Activated CD8-positive, alpha-beta T cell treated with anti-CD3 and anti-CD28 coated beads for 36 hours (primary cell): ENCODE measurements at places on chromosomes 11 and 22.
A peak's percentile ranks its signal among the peaks of the same experiment; 100 is the strongest.

GRCh38 chr11:91825777-91826176 lies 398.8 kb upstream of the FAT3 start:
- DNase-seq: no peak

DNA sequence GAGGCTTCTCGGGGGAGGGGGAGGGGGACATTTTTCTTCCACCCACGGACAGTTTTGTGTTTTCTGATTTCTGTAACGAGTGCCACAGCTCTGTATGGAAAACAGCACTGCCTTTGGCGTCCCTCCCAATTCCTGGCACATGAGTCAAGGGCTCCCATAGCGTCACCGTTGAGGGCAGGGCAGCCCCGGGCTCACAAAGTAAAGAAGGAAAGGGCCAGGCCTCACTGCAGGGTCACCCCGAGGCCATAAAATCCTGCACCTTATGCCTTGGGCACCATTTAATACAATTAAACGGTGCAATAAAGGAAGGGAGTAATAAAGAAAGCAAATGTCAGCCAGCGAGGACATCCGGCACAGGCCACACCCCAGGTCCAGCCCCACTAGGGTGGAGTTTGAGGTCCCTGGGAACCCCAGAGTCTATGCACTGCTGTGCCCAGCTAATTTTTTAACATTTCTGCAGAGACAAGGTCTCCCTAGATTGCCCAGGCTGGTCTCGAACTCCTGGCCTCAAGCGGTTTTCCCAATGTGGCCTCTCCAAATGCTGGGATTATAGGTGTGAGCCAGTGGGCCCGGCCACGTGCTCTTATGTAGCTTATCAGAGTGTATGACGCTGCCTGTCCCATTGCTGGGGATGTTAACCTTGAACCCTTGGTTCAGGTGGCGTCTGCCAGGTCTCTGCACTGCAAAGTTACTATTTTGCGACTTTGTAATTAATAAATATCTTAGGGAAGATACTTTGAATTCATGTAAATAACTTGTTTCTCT lies 13.6 kb upstream of the MUC2 start:
- DNase-seq: no peak

- DNase-seq: no peak
These were observed 41.8 kb downstream of the MAP6 start for GRCh38 chr11:75626889-75627529.

DNA sequence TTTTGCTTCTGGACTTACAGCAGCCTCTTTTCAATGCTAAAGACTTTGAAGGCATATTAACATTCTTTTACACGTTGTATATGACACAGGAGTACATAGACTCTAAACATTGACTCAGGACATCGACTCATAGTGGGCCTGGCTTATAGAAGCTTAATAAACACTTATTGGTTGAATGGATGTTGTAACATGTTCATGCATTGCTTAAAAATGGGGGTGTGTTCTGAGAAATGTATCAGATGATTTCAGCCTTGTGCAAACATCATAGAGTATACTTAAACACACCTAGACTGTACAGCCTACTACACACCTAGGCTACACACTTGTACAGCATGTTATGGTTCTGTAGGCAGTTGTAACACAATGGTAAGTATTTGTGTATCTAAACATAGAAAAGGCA lies 17.9 kb downstream of the TTC17 start:
- no peak for DNase-seq

GRCh38 chr11:61164606-61165424 lies 3.6 kb upstream of the VPS37C start:
- DNase-seq: no peak

- DNase-seq: peak; percentile 61
These were observed at the start of gene AMPD3 for GRCh38 chr11:10454878-10455631. Gene AMPD3, plus strand, starts transcription at chr11:10455264. Its CDS starts 6,256 bp downstream, at chr11:10461520.

- no peak for DNase-seq
These were observed 1.4 kb upstream of the MTA2 start for GRCh38 chr11:62603072-62603408.

- DNase-seq: no peak
These were observed 106.0 kb downstream of the RPL27A start for GRCh38 chr11:8788616-8789015.

DNA sequence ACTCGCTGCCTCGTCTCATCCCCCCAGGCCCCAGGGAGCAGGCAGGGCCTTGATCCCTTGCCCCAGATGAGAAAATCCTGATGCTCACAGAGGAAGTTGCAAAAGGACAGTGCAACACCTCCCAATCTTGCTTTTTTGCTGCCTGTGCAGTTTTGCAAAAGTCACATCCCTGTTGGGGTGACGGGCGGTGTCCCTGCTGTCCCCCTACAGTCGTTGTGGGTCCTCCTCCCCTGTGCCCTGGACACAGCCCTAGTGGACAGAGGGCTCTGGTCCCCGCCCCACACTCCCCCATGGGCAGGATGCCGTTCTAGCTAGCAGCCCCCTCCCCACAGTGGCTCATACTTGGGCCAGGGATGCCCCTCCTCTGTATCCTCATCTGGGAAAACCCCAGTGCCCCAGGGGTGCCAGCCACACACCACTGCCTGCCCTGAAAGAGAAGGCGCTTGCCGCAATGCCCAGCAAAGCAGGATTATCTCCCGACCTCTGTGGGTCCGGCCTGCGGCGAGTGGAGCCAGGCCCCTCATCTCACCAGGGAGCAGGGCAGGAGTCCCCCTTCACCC lies 18.4 kb upstream of the CTSD start:
- no peak for DNase-seq

- no peak for DNase-seq
These were observed 48.2 kb downstream of the CCDC83 start for GRCh38 chr11:85903406-85903805.

DNA sequence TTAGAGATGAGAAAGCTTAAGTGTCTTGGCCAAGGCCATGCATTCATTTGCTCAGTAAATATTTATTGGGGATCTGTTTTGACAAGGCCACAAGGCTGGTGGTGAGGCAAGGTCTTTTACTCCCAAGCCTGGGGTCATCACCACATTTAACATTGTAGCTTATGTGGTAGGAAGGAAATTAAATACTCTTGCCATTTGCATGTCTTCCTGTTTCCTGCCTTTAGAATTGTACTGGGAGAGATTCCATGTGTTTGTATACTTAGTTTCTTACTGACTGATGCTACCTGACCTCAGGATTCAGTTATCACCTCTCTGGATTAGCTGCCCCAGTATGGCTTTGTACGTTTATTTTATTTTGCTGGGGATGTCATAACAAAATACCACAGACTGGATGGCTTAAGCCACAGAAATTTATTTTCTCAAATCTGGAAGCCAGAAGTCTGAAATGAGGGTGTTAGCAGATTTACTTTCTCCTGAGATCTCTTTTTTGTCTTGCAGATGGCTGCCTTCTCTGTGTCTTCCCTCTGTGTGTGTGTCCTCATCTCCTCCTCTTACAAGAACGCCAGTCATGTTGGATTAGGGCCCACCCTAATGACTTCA lies 44.8 kb downstream of the SPECC1L start:
- DNase-seq: no peak

GRCh38 chr11:58227956-58228615 lies 632 bp downstream of the OR10Q1 start:
- no peak for DNase-seq

GRCh38 chr11:44971185-44971584 lies 20.5 kb upstream of the TP53I11 start:
- no peak for DNase-seq

DNA sequence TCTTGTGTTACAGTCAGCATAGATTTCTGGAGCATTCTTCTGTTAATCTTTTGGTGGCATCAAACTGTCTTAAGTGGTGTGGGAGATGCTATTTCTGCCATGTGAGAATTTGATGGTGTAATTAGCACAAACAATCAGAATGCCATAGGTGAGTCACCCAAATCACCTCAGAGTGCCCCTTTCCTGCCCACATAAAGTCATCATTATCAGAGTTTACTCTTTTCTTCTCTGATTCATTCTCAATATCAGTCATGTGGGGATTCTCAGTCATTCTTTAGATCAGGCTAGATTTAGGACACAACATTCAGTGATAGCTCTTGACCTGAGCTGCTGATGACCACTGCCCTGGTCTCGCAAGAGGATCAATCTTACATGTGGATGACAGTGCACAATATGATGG lies 23.7 kb upstream of the MS4A6A start:
- peak; percentile 32 for DNase-seq

DNA sequence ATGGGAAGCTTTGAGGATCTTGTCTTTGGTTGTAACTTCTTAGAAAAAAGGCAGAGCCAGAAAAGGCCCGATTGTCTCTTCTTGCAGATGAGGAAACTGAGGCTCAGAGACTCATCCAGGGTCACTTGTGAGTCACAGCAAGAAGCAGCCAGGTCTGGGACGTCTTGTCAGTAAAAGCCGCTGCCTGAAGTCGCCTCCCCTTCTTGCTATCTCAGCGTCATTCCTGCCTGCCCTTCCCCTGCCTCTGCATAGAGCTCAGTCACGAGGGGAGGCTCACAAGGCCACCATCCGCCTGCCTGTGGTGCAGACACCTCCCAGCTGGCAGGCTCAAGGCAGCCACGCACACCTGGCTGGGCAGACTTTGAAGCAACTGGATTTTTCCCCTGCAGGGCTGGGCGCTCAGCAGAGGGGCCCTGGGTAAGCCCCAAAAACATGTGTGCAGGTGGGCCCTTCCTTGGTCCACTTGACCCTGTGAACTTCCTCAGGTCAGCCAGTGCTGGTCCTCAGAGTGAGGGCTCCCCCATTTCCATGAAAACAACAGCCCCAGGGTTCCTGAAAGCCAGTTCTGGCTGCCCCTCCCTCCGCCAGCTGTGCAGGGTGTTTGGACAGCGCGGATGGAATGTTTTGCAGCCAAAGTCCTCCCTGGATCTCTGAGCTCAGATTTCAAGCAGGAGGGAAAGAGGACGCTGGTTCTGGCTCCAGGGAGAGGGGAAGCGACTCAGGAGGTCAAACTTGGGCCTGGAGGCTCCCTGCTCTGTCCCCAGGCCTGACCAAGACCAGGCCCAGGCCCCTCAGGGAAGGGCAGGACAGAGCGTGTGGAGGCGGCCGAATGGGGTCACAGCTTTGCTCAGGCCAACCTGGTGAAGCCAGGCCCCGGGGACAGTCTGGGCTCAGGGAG lies 6.0 kb upstream of the RAB3IL1 start:
- no peak for DNase-seq

DNA sequence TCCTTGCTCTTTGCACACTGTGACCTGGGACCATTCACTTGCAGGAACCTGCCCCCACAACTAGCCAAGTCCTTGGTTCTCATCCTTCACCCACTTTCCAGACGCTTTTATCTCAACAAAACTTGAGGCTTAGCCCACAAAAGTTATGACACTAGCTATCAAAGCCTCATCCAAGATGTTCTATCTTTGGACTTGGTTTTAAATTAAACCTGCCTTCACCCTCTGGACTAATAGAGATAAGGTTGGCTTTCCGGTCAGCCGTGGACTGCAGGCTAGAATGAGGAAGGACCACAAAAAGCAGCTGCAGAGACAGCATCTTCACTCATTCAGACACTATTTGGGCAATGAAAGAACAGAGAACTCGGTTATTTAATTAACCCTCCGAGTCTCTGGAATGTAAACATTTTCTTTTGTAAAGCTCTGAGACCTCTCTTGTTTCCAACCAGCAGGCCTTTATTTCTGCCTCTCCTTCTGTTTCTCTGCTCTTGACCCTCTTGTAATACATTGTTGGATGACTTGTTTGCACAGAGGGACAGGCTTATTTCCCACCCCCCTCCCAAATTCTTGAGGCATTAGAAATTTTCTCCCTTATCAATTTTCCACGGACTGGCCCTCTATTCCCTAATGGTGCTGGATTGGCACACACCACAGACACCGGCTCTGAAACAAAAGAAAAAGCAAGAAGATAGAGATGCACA lies 41.4 kb downstream of the ARL14EP start:
- no peak for DNase-seq

DNA sequence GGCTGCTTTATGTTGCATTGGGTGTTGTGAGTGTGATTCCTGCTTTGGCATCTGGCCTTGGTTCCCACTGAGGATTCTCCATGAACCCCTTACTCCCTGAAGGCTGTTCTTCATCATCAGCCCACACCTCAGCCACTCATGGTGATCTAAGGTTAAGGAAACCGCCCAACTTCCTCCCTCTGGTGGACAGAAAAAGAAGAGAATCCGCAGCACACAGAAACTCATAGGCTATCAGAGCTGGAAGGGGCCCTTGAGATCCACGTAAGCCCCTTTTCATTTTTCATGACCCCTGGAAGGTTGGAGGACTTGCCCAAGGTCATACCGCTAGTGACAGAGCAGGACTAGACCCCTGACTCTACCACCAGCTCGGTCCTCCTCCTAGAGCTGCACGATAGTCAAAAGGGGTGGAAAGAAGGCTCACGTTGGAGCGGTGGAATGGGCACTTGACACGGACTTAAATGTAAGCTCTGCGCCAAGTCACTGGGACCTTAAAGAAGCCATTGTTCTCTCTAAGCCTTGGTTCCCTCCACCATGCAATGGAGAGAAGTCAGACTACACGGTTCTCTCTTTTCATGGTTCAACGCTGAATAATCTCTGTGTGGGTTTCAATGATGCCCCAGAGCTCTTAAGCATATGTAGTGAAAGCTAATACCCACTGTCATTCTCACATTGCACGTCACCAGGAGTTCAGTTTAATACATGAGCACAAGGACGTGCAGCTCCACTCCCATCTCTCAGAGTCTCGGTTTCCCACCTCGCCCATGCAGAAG lies 83.6 kb upstream of the CRTAM start:
- peak; percentile 63 for DNase-seq

- no peak for DNase-seq
These were observed 4.9 kb upstream of the RAB38 start for GRCh38 chr11:88179971-88180629.

GRCh38 chr11:17399236-17399635 lies 10.8 kb upstream of the KCNJ11 start:
- no peak for DNase-seq

GRCh38 chr11:8250434-8250833 lies 13.2 kb downstream of the LMO1 start:
- DNase-seq: no peak

DNA sequence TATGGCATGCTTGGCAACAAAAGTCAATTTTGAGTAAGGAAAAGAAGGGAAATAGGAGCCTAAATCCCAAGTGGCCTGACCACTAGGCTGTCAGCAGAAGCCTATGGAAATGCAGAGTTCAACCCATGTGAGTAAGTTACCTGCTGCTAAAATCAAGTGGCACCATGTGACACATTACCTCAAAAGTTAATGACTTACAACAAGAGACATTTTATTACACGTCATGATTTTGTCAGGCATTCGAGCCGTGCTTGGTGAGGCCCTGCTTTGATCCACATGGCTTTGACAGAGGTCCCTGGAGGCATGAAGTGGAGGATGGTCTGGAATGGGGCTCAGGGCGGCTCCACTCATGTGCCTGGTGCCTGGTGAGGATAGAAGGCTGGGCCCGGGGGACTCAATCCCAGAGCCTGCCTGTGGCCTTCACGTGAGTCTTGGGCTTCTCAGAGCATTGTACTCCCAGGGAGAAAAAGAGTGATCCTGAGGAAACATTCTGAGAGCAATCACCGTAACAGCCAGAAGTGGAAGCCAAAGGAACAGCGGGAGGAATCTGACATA lies 339.1 kb upstream of the B3GAT1 start:
- no peak for DNase-seq

DNA sequence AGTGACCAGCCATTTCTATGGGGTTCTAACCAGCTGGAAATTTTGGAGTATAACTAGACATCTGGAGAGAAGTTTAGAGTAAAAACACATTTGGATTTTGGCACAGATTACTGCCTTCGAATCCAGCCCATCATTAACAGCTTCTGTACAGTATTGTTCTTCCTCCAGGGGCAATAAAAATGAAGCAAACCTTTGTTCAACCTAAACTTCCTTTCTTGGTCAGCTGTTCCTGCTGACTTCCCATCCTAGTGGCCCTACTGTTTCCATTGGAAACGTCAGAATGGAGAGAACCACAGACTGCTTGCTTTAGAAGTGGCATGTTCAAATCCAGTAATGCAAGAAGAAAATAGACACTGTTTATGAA lies 203.7 kb upstream of the MTMR2 start:
- DNase-seq: no peak

GRCh38 chr22:38230108-38230825 lies 28.5 kb downstream of the MAFF start:
- DNase-seq: peak; percentile 66
